ENCODE measurements at places on chromosomes 12 and 14. TPM values are rescaled to one million over a fixed set of nuclear protein-coding genes. Genes with fewer than 3 reads are reported as not detected.

- DNase-seq = no peak
Measured at GRCh38 chr12:50013361-50014147, 11.7 kb downstream of the RACGAP1 start.

- no peak for DNase-seq
Measured at GRCh38 chr12:26970136-26970535, 31.9 kb downstream of the FGFR1OP2 start.

The EFS gene
- total RNA-seq = 10.3 TPM

DNA sequence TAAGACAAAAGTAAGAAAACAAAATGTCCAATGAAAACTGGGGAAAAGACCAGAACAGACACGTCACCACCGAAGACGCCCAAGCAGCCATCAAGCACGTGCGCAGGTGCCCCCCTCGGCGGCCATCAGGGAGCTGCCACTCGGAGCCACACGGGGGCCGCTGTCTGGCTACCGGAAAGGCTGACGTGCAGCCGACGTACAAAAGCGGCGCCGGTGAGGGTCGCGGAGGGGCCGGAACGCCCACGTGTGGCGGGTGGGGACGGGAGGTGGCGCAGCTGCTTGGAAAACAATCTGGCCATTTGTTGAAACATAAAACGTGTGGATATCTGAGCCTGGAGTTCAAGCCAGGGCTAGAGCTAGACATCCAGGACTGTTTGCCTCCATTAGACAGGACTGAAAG lies 60.7 kb downstream of the GALNT9 start:
- no peak for DNase-seq

GRCh38 chr12:121423253-121423652 lies 23.3 kb downstream of the RNF34 start:
- no peak for DNase-seq

DNA sequence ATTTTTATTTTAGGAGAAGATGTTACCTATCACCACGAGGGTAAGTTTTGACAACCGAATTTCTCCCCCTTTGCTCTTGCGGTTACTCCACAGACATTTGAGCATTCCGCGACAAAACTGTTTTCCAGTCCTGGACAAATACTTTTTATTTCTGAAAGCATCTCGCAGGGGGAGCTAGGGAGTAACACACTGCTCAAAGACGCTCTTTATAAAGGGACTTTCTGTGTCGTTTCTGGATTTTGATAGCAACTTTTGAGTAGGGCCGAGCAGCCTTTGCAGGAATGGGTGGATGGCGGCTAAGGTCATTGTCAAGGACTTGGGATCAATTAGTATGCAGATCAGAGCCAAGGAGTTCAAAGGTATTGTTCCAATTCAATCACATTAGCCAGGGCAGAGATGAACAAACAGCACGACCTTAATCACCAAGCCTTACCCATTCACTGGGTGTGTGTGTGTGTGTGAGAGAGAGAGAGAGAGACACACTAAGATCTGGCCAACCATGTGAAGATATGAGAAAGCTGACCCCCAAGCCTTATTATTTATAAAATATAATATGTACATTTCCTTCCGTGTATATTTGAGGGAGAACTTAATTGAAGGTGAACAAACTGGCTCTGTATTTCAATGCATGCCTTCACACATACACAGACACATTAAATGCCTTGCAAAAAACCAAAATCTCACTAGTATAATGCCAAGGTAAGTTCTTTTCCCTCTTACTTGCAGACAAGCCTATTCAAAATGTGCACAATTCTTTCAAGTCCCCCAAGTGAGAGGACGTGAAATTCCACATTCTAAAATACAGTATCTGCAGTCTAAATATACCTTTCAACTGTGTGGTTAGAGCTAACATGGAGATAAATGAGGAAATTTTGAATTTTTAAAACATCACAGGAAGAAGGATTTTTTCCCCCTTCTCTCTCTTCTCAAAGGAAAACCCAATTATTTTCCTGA lies 613.8 kb downstream of the VRK1 start:
- DNase-seq = no peak

DNA sequence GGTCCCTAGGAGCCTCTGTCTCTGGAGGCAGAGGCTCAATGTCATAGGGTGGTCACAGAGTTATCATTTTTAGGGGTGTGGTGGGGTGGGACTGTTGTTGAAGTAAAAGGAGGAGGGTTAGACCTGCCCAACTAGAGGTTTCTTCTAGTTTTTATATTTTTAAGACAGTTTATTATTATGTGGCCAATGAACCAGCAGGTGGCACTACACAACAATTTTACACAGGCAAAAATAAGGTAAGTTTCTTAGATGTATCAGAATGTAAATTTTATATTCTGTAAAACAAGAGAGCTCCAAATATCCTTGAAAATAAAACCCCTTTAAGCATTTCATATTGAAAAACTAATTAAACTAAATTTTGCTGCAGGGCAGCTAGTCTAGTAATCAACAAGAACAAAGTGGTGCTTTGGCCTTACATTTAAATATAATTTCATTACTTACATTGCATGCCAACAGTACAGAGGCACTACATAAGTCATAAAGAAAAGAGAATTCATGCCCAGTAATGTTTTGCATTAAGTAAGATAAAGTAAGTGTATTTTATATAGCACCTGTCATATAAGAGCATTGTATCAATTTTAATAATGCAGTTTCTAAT lies 22.2 kb upstream of the OVCH1 start:
- DNase-seq = peak; percentile 31

The KRT73 gene
- total RNA-seq = not detected

DNA sequence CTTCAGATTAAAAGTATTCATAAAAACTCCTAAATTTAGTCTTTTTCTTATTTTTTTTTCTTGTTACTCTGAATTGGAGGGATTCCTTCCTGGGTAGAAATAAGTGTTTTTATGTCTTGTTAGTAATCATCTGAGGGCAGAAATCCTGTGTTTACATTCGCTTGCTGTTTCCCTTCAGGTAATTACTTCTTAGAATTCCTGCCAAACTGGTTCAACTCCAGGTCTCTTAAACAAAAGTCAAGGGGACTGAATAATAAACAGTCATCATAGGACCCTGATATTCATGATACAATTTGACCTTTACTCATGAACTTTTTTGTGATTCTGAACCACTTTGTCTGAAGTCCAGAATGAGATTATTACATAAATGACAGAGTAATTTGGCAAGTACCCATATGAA lies 843.9 kb downstream of the FLRT2 start:
- DNase-seq = no peak

The ACOT6 gene
- total RNA-seq = not detected

- no peak for DNase-seq
Measured at GRCh38 chr14:45364565-45365156, 111.7 kb upstream of the MIS18BP1 start.

GRCh38 chr12:5163661-5164060 lies 120.0 kb downstream of the KCNA5 start:
- DNase-seq = no peak

The RAPGEF3 gene
- total RNA-seq = 27.3 TPM

DNA sequence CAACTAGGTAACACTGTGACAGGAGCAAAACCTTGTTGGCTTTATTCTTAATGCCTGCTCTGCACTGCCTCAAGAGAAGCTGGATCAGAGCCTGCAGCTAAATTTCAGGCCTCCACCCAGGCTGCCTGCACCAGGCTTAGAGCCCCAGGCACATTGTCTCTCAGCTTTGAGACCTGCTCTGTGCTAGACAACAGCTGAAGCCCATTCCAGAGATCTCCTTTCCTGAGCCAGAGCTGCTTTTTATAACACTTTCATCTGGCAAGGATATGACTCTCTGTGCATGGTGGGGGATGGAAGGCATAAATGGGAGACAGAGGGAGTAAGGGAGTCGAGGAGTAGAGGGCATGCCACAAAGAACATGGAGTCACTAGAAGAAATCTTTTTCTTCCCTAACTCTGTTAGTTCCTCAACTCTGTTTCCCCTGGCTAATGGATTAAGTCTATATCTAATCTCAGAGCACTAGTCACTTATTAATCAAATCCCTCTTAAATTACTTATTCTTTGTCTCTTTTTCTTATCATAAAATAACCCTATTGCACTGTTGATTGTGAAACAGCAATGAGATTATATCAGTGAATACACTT lies 27.1 kb upstream of the LUM start:
- DNase-seq = no peak

DNA sequence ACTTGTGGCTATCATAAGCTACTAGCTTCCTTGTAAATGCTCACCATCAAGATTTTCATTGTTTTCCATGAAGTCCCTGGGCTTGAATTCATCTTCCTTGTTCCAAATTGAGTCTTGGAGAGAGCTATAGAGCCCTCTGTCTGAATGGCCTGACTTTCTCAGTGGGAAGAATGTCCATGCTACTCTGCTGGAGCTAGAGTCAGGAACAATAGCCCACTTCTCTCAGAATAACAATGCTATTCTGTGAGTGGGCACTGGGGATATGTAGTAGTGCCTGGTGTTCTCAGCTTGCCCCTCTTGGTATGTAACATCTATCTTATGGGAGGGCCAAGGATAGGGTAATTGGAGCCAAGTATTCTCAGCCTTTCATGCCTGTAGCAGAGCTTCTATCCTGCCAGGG lies 127.6 kb upstream of the TRHDE start:
- DNase-seq = no peak

- DNase-seq = no peak
Measured at GRCh38 chr14:21539189-21539940, 13.2 kb upstream of the SALL2 start.

DNA sequence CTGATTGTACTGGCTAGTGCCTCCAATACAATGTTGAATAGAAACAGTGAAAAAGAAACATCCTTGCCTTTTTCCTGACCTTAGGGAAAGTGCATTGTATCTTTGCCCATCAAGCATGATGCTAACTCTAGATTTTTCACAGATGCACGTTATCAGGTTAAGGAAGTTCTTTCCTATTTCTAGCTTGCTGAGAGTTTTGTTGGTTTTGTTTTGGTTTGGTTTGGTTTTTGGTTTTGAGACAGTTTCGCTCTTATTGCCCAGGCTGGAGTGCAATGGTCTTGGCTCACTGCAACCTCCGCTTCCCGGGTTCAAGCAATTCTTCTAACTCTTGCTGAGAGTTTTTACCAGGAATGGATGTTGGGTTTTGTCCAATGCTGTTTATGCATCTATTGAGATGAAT lies 89.0 kb downstream of the BRMS1L start:
- DNase-seq = no peak

DNA sequence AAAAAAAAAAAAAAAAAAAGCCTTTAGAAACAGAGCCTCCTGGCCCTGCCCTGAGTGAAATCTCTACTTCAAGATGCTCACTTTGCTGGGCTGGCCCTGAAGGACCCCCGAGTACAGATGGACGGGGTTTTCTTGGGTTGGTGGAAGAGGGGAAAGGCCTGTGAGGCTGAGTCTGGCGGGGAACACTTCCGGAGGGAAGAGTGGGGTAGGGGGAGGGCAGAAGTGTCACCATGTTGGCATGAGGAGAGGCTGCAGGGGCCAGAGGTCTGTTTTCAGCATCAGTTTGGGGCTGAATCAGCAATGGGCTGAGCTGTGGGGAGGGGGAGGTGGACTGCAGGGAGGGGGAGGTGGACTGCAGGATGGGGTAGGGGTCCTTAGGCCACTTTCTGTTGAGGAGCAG lies 15.3 kb downstream of the RFLNA start:
- no peak for DNase-seq

DNA sequence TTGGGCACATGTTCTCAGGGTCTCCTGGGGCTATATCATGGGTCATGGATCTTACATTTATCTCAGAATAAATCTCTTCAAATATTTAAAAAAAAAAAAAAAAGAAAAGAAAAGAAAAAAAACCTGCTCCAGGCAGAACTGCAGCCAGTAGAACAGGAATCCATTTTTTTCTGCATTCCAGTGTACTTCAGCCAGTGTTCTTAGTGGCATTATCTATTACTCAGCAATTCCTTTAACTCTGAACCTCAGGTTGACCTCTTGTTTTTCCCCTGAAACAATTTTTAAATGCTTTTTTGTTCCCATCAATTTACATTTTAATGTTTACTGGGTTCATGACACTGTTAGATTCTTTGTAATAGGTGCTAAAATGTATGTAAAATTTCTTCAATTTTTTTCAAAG lies 66.7 kb upstream of the STXBP6 start:
- no peak for DNase-seq

The CBLN3 gene
- total RNA-seq = 2.5 TPM

The PTPRO gene
- total RNA-seq = 2.1 TPM

The WIF1 gene
- total RNA-seq = not detected

DNA sequence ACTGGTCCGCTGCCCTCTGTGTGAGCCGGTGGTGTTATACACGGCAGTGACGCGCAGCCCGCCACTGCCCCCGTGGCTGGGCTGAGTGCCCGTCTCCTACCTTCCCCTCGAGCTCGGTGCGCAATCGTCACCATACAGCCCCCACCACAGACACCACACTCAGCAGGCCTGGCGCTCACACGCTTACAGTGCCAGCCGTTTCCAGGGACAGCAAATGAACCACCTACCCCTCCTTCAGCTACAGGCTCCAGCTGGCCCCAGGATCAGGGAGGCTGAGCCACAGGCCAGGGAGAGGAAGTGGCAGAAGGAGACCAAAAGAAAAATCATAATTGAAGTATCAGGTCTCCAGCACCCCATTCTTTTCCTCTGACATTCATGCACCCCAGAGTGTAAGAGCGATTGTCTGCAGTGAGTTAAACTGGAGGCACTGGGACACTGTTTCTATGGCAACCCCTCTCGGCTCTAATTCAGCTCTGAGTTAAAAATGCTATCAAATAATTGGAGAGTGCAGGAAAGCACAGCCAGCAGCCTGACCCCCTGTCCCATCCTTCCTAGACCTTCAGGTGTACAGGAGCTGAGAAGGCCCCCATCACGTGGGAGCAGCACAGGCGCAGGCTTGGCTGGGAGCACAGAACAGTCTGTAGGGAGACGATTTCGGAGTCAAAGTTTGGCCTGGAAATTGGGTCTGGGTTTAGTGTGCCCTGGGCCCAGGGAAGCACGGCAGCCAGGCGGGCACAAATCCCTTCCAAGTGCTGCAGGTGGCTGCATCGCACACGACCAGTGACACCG lies 18.0 kb downstream of the LRTM2 start:
- DNase-seq = no peak

DNA sequence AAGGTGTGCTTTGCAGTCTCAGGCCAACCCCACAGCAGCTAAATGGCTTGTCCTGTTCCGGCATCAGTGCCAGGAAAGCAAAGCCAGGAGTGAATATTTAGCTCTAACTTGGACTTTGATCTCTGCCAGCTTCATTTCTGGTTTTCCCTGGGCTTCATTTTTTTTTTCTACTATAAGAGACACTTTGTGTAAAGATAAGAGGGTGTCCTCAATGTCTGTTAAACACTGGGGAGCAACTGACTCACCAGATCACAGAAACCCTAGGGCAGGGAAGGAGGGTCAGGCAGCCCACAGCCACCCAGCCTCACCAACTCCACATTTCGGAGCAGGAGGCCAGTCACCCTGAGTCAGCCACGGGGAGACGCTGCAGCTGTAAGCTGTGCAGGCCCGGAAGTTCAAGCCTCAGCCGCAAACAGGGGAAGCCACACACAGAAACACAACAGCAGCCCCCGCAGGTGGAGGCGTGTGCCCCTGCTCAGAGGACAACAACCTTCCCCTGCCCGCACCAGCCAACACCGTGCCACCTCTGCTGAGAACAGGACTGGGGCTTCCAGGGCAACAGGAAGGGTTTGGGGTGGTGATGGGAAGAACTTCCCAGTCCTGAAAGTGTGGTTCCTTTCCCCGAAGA lies 6.3 kb downstream of the TNFRSF1A start:
- DNase-seq = peak; percentile 87

All from left cardiac atrium (tissue), 4 donors.